ENCODE measurements at places on chromosomes 11 and 22.
A peak's percentile ranks its signal among the peaks of the same experiment; 100 is the strongest.

- peak; percentile 82 for DNase-seq
Observed at GRCh38 chr22:36065775-36066544, 37.3 kb upstream of the RBFOX2 start.

- DNase-seq, result no peak
Observed at GRCh38 chr11:67253872-67254624, 12.2 kb upstream of the GRK2 start.

DNA sequence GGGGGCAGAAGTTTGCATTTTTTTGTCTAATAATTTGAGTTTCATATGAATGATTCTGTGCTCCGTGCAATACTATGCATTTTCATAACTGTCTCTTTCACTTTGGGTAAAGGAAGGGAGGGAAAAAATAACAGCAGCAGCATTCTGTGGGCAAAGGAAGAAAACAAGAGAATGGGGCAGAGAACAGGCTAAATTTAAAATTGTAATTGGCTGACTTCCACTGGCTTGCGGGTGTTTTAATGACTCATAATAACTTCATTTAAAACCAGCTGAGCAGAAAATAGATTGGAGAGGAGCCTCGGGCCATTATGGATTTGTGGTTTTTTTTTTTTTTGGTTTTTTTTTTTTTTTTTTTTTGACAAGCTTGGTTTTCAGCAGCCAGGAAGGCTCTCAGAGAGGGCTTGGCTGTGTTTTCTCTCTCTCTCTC is 107.4 kb downstream of the ZBTB16 start:
- no peak for DNase-seq

GRCh38 chr11:92698742-92699141 is 270.7 kb upstream of the MTNR1B start:
- DNase-seq, result no peak

DNA sequence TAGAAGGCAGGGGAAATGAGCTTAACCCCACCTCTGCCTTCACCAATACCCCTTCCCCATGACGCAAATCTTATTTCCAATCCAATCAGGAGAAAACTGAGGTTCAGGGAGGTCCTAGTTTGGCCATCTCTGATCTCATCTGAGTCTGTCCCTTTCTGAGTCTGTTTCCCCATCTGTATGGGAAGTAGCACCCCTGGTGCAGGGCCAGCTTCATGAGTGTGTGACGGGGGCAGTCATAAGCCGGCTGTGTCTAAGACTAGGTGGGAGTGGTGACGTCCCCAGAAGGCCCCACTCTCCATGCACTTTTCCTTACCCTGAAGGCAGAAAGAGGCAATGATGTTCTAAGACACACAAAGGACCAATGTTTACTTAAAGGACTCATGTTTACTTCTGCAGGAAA is 72.3 kb downstream of the MN1 start:
- DNase-seq, result no peak

All from CMK (cell line).